ENCODE measurements at places on chromosomes 5 and 9.
A peak's percentile ranks its signal among the peaks of the same experiment; 100 is the strongest.

DNA sequence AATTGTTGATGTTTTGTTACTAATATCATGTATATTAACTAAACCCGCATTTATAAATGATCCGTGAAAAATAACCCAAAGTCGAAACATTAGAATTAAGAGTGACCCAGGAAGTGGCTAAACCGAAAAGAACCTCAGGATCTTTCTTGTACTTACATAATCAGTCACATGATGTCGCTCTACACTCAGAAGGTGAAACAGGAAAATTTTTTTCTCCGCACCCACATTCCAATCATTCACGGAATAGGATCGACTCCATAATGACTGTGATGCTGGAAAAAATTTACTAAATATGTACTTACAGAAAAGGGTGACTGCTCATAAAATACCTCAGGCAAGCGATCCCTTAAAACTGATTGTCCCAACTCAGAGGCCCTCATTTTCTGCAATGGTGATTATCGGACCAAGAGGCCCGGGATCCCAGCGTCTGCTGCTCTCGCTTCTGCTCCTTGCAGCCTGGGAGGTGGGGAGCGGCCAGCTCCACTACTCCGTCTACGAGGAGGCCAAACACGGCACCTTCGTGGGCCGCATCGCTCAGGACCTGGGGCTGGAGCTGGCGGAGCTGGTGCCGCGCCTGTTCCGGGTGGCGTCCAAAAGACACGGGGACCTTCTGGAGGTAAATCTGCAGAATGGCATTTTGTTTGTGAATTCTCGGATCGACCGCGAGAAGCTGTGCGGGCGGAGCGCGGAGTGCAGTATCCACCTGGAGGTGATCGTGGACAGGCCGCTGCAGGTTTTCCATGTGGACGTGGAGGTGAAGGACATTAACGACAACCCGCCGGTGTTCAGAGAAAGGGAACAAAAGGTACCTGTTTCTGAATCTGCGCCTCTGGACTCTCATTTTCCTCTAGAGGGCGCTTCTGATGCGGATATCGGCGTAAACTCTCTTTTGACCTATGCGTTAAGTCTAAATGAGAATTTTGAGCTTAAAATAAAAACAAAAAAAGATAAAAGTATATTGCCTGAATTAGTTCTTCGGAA, at the start of gene PCDHA12:
Gene PCDHA12 (plus strand): TSS at position 224 of the 981 bp plus-strand sequence. CDS start 165 bp downstream, at position 389.
- DNase-seq = no peak

GRCh38 chr9:107487521-107488374, 1.8 kb downstream of the KLF4 start:
- DNase-seq = peak; percentile 57

DNA sequence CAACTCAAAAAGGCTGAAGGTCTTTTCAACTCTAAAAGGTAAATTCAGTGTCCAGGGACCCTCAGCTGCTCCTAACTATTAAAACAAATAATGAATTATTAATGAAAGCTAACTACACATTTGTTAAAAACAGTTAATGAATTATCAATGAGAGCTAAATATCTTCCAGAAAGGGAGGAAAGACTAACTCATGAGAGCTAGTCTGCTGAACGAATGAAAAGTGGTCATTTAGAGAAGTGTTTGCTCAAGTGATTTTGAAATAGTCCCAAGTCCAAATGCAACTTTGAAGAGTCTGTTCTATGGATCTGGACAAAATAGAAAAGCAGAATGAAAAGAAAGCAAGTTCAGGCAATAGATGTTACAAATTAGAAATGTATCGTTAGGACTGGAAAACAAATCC, 133.9 kb upstream of the SPEF2 start:
- DNase-seq = no peak

DNA sequence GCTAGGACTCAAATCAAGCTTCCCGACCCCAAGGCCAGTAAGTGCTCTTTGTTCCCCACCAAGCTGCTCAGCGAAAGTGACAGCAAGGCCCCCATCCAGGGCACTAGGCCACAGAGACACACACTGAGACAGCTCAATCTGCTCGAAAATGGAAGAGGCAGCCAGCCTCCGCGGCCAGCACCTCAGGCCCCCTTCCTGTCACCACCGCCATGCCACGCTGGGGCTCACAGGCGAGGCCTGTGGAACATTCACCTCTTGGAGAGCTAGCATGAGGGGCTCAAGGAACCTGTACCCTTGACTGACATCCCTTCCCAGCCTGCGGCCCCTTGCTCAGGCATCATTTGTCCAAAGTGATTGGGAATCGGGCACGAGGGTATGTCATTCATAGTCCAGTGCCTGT, 71.4 kb downstream of the PAX5 start:
- no peak for DNase-seq

DNA sequence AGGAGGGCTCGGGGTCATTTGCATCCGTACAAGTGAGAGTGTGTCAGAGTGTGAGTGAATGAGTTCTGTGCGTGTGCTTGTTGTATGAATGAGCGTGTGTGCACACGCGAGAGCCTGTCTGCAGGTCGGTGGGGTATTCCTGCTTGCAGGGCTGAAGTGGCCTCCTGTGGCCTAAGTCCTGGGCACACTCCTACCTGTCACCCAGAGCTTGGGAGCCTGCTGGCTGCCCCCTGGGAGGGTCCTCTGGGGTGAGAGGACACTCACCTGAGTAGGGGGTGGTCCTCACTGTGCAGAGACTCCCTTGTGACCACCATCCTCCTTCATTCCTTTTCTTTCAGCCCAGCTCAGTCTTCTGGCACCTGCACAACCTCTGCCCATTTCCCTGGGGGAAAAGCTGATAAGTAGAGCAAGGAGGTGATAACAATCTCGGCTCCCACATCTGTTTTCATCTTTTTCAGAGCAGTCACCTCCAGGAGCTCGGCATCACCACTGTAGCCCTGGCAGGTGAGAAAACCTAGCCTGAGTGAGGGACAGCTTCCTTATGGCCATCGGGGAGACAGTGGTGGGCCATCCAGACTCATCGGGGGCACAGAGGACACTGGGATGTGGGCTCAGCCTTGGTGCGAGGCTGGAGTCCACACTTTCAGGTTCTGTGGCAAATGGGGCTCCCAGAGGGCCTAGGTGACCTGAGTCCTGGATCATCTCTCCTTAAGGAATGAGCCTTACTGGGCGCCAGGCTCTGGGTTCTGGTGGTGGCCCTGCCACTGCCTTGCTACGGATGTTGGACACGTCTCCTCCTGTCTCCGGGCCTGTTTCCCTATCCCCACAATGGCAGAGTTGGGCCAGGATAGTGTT, 38.7 kb upstream of the SYNPO start:
- no peak for DNase-seq

DNA sequence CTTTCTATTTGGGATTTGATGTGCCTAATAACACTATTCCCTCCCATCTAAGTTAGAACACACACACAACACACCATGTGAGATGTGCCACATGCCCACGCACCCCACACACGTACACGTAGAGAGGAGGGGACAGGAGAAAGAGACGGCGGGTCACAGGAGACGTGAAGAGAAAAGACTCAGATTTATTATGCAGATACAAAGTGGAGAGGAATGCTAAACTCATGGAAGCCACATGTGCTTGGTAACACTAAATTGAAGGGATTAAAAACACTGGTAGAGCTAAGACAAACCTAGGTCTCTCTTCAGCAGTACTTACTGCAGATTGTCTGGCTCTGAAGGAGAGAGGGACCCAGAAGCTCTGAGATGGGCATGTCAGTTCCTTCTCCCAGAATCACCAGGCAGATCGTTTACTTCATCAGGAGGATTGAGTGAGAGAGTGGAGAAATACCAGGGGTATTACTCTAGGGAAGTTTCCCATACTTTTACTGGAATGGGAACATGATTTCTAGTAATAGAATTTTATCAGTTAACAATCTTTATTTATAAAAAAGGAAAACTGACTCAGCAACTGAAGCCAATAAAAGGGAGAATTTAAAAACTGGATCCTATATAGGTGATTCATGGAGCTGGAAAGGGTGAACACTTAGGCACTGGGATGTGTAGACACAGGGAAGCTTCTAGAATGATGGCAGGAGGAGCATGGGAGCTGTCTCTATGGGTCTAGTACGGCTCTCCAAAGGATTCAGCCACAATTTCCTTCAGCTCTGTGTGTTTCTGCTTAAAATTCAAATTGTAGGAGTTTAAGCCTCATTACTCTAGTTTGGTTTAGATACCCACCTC, 139.4 kb downstream of the MACIR start:
- DNase-seq = peak; percentile 35

GRCh38 chr5:130023604-130024003, 119.3 kb downstream of the CHSY3 start:
- no peak for DNase-seq

DNA sequence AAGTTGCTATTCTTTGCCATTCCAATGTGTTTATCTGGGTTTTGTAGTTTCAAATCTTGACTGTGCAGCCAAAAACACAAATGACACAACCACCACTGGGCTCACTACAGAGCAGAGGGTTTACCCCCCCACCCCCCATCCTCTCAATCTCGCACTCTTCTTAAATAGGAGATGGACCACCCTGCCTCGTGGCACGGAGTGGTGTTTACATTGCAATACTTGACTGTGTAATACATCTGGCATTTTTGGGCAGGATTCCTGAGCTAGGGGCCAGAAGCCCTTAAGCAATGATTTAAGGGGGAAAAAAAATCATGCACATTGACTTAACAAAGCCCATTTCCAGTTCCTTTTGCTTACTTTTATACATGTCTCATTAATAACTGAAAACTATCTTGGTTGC, 19.0 kb downstream of the PTCH1 start:
- DNase-seq = peak; percentile 84

GRCh38 chr5:157486221-157486681, 26.2 kb downstream of the NIPAL4 start:
- no peak for DNase-seq
